Stimulated activated CD8-positive, alpha-beta memory T cell treated with anti-CD3 and anti-CD28 coated beads, Interleukin-15, amount 100 ng/mL, for 1 hour (primary cell): ENCODE measurements at places on chromosomes 7 and 10.

DNA sequence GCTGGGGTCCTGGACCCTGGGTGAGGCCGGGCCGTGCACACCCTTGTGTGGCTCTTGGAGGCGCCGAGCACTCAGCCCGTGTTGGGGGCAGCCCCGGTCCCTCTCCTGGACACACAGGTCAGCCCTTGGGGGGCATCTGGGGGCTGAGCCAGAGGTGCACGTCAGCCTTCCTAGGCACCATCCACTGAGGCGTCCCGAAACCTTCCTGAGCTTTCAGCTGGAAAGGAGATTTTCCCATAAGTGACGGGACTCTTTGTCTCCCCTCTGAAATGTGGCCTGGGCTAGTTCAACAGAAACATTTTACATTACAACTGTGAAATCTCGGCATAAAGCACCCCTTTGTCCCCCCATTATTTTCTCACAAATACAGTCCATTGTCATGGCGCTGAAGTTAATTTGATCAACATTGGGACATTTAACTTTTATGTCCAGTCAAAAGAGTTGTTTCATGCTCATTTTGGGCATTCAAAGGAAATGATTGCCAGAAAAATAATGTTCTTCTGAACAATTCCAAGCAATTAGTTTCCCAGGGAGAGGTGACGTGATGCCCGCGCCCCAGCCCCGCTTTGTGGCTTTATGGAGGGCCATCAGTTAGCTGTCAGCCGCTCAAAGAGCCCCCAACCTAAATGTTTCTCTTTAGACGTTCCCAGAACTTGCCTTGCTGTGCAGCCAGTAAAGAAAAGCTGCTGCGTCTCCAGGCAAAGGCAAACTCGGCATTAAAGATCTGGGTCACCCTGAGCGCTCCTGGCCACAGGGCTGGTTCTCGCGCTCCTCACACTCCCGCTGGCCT lies 70.8 kb downstream of the NKX6-2 start:
- DNase-seq, result no peak

GRCh38 chr10:18681366-18681765 lies 22.1 kb downstream of the ARL5B start:
- DNase-seq, result no peak

GRCh38 chr7:99126921-99127553 lies 16.9 kb downstream of the SMURF1 start:
- DNase-seq, result no peak

GRCh38 chr10:21078410-21079329 lies 181.6 kb upstream of the NEBL start:
- DNase-seq, result no peak

GRCh38 chr10:57830877-57831560 lies 436.7 kb downstream of the IPMK start:
- no peak for DNase-seq

- DNase-seq, result no peak
These were observed 103.3 kb upstream of the PFKP start for GRCh38 chr10:2963889-2964631.

DNA sequence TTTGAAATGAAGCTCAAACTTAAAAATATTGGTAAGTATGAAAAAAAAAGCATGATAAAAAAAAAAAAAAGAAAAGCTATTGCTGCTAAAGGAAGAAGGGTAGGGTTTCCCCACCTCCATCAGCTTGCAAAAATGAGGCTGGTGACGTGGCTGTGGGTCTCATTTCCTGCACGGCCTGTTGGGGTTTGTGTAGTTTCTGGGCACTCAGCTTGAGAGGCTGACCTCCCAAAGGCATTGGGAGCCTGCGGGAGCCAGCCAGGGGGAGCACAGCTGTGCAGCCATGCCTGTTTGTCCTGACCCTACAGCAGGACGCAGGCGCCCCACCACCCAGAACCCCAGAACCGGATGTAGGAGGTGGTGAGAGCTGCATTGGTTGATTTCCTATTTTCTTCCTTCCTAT lies 48.8 kb upstream of the CARD11 start:
- peak; percentile 42 for DNase-seq

DNA sequence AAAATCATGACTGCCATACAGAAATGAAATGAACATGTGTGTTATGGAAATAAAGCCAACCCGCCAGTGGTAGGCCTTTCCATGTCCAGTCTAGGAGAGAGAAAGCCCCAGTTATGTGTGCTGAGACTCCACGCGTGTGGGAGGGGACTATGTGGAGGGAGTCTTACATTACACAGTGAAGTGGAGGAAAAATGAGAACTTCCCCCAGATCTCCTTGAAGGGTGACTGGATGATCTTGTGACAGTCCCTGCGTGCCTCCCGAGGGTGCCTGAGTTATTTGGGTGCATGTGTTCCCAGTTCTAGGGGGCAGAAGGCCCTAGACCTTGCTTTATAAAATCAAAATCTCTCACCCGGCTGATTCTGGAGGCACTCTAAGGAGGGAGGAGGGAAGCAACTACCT lies 24.2 kb downstream of the UPP1 start:
- DNase-seq, result no peak

DNA sequence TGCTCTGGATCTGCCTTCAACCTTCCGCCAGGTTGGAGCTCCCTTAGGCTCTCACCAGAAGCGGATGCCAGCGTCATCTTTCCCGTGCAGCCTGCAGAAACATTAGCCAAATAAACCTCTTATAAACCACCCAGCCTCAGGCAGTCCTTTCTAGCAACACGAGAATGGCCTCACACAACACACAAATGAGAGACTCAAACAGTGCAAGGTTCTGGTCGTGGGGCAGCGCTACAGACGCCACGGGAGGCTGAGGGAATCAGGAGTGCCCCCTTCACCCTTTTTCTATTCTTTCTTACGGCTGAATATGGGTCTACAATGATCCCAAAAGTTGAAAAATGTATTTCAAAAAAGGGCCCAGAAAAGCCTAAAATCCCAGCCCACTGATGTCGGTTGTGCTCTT lies 96.4 kb downstream of the FOXL3 start:
- no peak for DNase-seq

- DNase-seq, result no peak
These were observed 624.8 kb upstream of the FZD8 start for GRCh38 chr10:36266923-36267322.

DNA sequence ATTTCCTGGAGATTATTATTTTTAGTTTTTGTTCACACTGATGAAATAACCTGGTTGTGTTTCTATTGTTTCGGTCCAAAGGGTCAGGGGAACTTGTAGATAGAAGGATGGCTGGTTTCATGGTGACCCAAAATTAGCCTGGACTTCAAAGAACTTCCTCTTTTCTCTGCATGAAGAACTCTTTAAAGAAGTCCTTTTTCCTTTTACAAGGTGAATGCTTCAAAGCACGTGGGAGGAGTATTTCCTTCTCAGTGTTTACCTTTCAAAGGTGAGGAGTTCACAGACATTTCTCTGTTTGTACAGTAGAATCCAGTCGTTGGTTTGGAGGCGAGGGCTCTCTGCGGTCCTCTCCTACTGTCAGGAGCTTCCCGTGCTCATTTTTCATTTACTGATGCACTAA lies 561.7 kb downstream of the GATA3 start:
- no peak for DNase-seq
